ENCODE measurements at places on chromosomes 12 and 14.

- DNase-seq, result no peak
Observed at GRCh38 chr14:32508281-32508680, 179.2 kb downstream of the AKAP6 start.

- no peak for DNase-seq
Observed at GRCh38 chr12:132460571-132460970, 29.4 kb upstream of the FBRSL1 start.

- DNase-seq, result no peak
Observed at GRCh38 chr14:81582420-81582819, 48.8 kb upstream of the SEL1L start.

DNA sequence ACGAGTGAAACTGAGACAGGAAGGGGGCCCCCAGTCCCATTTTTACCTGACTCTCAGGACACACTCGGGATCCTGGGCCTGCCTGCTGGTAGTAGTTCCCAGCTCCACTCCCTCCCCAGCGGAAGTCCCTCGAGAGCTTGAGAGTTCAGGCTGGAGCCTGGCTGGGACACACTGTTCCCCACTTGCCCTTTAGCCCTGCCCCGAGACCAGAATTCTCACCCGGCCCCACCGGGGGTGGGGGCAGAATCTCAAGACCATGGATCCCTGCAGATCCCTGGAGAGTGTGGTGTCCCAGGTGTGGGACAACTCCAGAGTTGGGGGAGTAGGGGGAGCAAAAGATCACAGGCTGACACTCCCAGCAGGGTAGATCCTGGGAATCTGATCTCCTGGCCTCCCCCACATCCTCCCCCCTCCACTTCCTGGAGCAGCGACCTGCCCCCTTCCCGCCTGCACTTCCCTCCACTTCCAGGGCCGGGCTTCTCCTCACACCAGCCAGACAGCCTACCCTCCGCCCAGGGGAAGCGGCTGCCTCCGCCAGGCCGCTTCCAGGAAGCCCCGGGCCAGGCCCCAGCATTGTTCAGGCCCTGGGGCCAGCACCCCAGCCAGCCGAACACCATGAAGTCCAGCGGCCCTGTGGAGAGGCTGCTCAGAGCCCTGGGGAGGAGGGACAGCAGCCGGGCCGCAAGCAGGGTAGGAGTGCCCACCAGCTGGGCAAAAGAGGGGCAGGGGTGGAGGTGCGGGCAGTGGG lies at the start of gene TNS2:
TNS2 (plus strand) TSS at position 495 of the 748 bp plus-strand sequence; CDS start at position 616, 121 bp downstream.
- DNase-seq, result no peak

DNA sequence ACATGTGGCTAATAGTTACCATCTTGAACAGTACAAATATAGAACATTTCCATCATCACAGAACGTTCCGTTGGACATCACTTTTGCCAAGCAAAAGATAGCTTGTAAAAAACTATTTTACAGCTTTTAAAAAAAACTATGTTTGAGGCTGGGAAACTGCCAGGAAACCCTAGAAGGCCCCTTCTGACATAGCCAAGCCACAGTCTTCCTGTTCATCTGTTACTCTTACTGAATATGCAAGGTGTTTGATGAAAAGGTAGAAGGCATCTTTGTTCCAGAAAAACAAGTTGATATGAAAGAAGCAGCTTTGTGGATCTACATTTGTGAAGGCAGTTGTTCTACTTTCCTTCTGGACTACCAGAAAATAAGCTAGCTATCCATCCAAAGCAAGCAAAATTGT lies 23.6 kb upstream of the WNK1 start:
- no peak for DNase-seq

DNA sequence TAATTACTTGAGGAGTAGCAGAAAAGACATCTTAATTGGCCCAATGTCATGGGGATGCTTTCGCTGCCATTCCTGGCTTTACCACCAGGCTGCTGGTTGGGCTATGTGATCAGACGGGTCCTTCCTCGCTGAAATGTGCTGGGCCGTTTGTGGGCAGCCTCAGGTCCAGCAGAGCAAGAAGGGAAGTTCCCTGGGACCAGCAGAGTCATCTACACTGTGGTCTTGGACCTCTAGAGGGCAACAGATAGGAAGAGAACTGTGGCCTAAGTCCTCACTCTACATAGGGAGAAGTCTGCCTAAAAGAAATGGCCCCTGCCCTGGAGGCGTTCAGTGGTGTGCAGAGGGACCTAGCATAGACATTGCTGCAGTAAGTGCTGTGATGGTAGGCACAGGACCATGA lies 10.9 kb downstream of the EVL start:
- DNase-seq, result peak; percentile 96

DNA sequence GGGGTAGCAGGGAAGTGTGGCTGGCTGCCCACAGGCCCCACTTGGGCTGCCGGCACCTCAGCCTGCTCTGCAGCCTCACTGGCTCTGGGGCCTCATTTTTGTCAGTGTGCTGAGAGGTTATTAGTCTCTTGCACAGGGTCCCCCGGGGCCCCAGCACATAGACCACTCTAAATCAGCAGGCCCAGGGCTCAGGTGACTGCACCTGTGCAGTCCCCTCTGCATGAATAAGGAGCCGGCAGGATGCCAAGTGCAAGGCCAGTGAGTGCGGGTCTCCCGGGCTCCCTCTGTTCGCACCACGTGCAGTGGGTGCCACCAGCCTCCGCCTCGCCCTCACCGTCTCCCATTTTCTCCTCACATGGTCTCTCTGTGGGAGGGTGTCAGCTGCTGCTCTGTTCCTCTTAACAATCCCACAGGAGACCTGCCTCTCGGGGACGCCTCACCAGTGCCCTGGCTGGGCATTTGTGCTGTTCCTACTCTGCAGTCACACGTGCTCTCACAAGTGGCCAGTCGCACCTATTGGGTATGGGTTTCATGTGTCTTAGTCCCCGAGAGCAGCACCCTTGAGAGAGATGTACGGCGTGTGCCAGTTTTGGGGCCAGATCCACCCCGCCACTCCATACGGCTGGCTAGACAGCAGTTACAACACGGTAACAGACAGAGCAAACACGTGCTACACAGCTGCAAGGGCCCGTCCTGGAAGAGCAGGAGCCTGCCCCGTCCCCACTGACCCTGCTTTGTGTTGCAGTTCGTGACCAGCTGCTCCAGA lies 40.4 kb downstream of the MMAB start:
- DNase-seq, result no peak

DNA sequence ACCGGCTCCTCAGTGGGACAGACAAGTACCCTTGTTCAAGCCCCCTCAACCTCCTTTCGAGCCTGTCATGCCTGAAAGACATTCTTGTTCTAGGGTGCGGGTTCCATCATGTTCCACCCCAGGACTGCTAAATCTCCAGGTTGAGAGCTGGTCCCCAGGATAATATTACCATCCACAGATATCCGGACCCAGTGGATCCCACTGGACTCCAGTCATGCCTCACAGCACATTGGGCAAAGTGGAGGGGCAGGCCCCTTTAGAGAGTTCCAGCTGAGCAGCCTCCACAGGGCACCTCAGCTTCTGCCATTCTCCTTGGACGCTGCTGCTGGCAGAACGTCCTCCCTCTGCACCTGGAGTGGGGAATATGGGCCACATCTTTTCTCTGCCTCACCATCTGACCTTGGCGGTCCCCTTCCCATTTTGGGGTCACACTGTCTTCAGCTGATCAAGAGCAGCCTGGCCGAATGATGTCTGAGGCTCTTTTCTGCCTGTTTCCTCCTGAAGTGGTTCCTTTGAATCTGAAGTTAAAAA lies 137.4 kb downstream of the BCL11B start:
- no peak for DNase-seq

- DNase-seq, result no peak
Observed at GRCh38 chr14:55891692-55892091, 226.5 kb upstream of the PELI2 start.

DNA sequence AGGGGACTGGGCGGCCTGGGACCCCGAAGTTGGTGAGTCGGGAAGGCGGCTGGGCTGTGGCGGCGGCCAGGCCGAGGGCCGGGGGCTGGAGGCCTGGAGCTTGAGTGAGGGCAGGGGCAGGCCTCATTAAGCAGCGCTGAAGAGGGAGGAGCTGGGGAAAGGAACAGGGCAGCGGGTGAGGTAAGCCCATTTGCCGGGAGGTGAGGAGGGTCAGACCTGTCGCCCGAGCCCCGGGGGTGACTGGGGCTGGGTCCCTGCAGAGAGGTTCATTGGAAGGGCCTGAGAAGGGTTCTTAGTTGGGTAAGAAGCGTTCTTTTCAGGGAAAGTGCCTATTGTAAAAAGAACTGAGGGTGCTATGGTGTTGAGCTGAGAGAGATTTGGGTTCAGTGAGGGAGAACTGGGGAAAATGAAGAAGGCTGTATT lies 441 bp downstream of the RAB5B start:
- DNase-seq, result peak; percentile 35

DNA sequence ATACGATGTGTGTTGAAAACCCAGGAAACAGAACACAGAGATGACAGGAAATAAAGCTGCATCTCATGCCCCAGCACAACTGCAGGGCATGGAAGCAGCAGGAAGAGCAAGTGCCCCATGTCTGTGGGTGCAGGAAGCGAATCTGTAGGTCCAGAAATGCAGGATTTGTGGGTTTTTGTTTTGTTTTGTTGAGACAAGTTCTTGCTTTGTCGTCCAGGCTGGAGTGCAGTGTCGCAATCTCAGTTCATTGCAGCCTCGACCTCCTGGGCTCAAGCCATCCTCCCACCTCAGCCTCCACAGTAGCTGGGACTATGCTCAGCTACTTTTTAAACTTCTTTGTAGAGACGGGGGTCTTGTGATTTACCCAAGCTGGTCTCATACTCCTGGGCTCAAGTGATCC lies 6.2 kb upstream of the RPS6KL1 start:
- no peak for DNase-seq

DNA sequence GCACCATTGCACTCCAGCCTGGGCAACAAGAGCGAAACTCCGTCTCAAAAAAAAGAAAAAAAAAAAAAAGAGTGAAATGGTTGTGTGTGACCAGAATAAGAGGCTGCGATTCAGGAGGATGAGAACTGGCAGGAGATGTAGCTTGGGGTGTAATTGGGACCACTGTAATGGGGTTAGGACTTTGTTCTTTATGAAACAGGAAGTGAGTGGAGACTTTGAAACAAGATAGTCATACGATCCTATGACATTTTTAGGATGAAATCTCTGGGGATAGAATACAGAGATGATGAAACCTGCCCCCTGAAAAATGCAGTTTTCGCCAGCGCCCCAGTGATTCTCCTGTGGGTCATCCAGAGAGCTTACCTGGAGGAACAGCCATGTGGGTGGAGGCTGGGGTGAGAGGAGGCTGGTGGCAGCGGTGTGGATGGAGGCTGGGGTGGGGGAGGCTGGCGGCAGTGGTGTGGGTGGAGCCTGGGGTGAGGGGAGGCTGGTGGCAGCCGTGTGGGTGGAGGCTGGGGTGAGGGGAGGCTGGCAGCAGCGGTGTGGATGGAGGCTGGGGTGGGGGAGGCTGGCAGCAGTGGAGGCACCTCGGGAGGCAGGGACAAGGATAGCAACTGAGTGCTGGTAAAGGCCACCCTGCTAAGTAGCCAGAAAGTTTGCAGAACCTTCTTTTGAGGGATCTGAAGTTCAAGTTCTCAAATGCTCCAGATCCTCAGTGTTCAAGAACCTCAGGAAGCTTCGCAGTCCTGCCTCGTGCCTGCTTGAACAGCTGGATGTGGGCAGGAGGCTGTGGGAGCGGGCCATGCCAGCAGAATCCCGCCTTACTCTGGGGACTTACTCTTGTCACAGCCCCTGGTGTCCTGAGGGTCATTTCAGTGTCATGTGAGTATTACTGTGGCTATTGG lies 20.2 kb downstream of the FBXL14 start:
- DNase-seq, result no peak

DNA sequence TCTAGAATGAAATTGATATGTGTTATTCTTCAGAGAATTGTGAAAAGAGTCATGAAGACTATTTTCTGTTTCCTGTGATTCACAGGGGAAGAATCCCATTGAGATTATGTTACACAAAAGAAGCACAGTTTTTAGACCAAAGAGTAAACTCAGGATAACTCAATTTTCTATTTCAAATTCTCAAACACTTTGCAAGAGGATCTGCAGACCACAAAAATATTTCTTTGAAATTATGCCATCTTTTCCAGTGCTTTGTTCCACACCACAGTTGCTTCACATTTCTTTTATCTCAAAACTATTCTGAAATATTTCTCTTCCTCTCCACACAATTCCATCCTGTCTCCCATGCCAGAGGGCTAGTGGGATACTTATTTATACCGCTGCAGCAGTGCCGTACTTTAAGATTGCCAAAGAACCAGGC lies 188.9 kb upstream of the FOXG1 start:
- DNase-seq, result no peak

GRCh38 chr14:81172353-81172752 lies 48.4 kb downstream of the GTF2A1 start:
- no peak for DNase-seq

DNA sequence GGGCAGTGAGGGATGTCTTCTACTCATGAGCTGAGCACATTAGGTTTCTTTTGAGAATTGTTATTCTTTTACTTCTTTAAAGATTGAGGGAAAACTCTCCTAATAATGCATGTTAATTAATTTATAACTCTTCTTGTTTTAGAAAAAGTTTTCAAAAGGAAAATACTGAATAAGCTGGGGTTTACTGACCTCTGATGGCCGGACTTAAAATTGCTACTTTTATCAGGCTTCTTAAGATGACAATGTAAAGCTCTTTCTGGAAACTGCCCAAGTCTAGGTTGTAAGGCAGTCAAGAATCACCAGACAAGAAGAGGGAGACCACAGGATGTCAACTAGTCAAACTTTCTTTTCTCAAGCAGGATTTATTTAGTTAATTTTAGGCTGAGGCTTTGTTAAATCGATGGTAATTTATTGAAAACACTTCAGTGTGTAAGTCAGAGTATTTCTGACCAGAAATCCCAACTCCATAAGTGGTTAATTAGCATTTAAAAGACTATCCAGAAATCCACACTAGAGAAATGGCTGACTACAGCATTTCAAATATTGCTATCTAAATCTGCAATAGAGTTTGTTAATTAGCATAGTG lies 82.1 kb downstream of the AVPR1A start:
- peak; percentile 63 for DNase-seq

DNA sequence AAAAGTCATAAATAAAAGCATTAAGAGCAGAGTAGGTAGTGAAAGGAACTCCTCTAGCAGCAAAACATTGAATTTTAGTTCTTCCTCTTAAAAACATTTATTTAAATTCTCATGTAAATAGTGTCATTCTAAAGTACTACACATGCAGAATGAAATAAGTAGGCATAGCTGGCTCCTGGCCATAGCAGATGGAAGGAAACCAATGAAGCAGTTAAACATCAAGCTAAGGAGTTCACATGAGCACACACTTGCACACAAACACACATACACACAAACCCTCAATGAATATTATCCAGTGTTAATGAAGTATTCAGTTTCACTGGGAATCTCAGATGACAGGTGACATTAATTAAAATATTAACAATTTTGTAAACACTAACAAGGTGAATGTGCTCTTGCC lies 69.3 kb downstream of the SLC35F4 start:
- no peak for DNase-seq

- peak; percentile 94 for DNase-seq
Observed at GRCh38 chr12:89160716-89161123, 191.6 kb downstream of the DUSP6 start.

DNA sequence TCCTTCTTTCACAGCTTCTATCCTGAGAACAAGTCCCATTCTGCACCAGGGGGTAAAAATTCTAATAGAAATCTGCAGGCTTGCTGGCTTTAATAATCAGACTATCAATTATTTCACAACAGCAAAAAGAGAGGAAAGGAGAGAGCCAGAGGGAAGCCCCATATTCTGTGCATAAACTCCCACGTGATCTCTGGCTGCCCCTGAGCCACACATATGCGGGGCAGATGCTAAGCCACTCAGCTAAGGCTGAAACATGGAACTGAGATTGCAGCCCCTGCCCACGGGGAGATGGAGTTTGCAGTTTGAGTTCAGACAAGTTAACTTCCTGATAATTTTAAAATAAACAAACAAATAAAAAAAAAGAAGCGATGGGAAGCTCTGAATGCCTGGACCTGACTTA lies 254.4 kb upstream of the CCDC196 start:
- DNase-seq, result no peak

GRCh38 chr12:18895540-18895939 lies 157.6 kb downstream of the CAPZA3 start:
- DNase-seq, result no peak
